ENCODE measurements at places on chromosomes 11 and 22. TPM values are rescaled to one million over a fixed set of nuclear protein-coding genes. Genes with fewer than 3 reads are reported as not detected.

The GGA1 gene
- total RNA-seq: 45.7 TPM

DNA sequence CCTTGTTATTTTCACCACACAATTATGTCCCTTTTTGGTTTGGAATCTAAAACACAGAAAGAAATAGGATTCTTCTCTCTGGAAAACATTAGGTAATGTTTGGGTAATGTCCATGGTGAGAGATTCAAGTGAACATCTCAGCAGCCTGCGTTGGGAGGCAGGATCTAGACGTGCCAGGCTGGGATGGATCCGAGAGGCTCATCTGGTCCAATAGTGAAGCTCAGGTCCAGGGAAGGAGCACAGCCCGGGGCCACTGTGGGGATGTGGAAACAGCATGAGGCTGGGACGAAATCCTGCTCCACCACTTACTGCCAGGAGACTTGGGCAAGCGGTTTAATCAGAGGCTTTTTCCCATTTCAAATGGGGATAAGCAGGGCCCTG, 109.9 kb downstream of the CSNK2A3 start:
- DNase-seq: no peak

GRCh38 chr22:29113319-29113718, 40.5 kb downstream of the KREMEN1 start:
- no peak for DNase-seq

DNA sequence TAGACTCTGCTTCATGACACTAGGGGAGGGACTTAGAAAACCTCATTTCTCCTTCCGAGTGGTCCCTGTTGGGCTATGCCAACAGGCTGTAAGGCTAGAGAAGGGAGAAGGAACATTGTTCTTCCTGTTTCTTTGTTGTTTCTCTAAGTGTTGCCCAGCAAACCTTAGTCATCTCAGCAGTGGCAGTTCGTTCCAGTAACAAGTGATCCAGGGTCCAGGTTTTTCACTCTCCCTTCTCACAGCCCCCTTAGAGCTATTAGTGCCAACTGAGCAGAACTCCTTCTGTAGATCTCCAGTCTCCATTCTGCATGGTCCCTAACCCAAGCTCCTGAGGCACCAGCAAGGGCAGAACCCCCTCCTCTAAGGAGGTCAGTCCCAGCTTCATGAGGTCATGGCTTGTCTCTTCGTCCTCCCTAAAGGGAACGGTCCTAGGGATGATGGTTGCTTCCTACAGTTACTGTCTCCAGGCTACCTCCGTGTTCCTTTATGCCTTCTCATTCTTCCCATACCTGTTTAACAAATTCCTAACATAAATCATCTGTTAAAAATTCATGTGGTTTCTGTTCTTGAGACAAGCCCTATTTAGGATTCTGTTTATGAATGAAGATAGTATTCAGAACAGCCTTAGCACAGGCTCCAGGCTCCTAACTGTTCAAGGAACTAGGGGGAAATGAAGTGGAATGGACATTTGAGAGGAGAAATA, 168.6 kb upstream of the UBASH3B start:
- no peak for DNase-seq

GRCh38 chr11:43664295-43664694, 16.2 kb upstream of the HSD17B12 start:
- DNase-seq: no peak
